Stimulated activated CD4-positive, alpha-beta T cell treated with anti-CD3 and anti-CD28 coated beads, Interleukin-12 subunit alpha, Interleukin-12 subunit beta, amount 100 ng/mL, for 4 hours (primary cell): ENCODE measurements at places on chromosomes 16 and 17.

- DNase-seq = peak; percentile 38
These were observed 25.8 kb upstream of the TNFSF12 start for GRCh38 chr17:7523033-7523432.

DNA sequence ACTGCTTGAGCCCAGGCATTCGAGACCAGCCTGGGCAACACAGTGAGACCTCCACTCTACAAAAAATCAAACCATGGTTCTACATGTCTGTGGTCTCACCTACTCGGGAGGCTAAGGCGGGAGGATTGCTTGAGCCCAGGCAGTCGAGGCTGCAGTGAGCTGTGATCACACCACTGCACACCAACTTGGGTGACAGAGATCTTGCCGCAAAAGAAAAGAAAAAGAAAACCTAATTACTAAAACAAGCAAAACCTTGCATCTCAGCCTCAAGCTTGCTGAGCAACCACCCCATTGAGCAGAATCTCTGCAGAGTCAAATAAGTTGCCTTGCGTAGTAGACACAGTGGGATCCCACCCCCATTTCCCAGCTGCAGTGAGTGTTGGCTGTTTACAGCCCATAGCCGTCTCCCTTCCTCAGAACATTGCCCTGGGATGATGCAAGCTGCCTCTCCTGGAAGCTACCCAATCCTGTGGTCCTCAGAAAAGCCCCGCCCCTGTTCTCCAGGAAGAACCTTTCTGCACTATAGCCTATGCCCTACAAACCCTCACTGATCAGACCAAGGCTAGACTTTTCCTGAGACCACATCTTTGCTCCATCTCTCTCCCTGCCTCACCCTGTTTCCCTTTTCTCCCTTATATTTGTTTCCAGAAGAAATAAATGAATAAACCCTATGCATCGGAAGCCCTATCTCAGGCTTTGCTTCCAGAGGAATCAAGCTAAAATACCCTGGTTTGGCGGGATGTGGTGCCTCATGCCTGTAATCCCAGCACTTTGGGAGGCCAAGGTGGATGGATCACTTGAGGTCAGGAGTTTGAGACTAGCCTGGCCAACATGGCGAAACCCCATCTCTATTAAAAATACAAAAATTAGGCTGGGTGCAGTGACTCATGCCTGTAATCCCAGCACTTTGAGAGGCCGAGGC lies 16.7 kb upstream of the ERN2 start:
- DNase-seq = no peak

DNA sequence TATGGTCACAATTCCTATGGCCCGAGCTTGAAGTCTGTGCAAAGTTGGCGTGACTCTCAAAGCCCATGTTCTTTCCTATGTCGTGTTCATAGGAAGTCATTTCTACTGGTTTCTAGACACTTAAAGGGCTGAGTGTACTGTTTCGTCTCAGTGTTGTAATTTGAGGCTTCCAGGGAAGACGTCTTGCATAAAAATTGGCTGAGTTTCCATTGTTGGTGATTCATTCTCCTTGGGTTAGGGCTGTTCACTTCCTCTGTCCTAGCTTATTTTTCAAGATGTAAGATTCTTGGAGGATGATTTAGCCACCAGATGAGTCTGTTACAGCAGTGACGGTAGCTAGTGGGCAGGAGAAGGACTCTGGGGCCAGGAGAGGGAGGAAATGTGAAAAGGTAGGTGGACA lies 43.1 kb downstream of the PIK3R5 start:
- DNase-seq = no peak

GRCh38 chr16:73095142-73095820 lies 47.4 kb upstream of the ZFHX3 start:
- DNase-seq = no peak

GRCh38 chr17:76107509-76107908 lies 3.9 kb upstream of the EXOC7 start:
- no peak for DNase-seq

GRCh38 chr17:65723431-65724151 lies 162.1 kb upstream of the AXIN2 start:
- no peak for DNase-seq

DNA sequence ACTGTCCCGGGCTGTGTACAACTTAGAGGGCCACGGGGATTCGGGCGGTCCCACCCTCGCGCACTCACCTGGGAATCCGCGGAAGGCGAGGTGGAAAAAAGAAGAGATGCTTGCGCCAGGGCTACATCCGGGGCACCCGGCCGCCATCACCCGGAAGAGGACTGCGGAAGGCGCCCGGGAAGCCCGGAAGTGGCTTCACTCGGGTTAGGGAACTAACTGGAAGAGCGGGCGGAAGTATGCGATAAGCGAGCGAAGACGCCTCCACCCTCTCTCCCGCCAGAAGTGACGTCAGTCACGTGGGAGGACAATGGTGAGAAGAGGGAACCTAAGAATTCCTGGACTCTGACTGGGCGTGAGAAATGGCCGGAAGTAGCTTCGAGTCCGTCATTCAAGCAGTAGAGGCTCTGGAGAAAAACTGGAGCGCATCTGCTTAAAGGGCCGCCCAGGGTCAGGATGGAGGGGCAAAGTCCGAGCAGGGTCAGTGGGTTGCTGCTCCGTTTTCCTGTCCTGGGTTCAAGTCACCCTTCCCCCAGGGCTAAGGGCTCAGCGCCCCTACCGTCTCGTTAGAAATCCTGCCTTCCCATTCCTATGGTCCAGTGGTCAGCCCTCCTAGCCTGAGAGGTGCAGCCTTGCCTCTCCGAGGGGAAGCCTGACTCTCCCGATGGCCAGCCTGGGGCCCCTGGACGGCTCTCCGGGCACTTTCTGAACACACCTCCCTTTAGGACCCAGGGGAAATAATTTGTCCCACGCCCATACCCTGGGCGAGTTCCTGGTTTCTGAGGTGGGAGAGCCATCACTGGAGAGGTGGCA lies at the start of gene CD2BP2:
Gene CD2BP2, minus strand, starts transcription at position 165 of the 810 bp plus-strand sequence. CDS start 627 bp downstream, outside the sequence.
- peak; percentile 84 for DNase-seq

GRCh38 chr17:44071772-44072171 lies 1.2 kb downstream of the G6PC3 start:
- no peak for DNase-seq

- DNase-seq = no peak
These were observed 4.6 kb downstream of the METTL9 start for GRCh38 chr16:21603928-21604327.
